GM13976 (cell line): ENCODE measurements at places on chromosomes 13 and 19.

- DNase-seq: no peak
Measured at GRCh38 chr13:92991692-92992091, 234.9 kb upstream of the GPC6 start.

DNA sequence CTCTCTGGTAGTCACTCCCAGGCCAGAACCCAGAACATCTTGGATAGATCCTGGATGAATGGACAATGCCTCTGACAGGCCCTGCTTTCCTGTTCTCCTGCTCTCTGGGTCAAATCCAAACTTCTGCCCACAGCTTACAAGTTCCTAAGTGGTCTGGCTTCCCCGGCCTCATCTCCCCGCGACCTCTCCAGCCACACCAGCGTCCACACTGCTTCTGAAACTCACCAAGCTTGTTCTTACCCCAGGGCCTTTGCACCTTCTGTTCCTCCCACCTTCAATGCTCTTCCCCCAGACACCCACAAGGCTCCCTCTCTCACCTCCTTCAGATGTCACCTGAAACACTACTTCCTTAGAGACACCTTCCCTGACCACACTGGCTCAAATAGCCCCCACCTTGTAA lies 3.5 kb downstream of the OLFM2 start:
- DNase-seq: no peak

- no peak for DNase-seq
Measured at GRCh38 chr13:70162141-70162540, 53.9 kb upstream of the KLHL1 start.

DNA sequence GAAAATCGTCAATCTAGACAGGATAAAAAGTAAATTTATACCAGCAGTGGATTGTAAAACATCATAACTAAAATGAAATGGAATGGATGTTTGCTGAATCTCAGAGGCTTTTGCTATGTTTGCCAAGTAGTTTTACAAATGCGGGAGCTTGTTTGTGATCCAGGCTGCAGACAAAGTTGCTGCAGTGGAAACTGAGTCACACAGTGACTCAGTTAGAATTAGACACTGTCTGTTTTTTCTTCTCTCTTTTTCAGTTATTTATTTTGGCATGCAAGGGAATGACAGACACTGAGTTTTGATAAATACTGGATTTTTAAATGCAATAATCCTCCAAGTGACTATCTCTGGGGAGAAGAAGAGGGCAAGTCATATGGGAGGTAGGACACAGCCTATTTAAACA lies 4.6 kb upstream of the PNMA8A start:
- no peak for DNase-seq

DNA sequence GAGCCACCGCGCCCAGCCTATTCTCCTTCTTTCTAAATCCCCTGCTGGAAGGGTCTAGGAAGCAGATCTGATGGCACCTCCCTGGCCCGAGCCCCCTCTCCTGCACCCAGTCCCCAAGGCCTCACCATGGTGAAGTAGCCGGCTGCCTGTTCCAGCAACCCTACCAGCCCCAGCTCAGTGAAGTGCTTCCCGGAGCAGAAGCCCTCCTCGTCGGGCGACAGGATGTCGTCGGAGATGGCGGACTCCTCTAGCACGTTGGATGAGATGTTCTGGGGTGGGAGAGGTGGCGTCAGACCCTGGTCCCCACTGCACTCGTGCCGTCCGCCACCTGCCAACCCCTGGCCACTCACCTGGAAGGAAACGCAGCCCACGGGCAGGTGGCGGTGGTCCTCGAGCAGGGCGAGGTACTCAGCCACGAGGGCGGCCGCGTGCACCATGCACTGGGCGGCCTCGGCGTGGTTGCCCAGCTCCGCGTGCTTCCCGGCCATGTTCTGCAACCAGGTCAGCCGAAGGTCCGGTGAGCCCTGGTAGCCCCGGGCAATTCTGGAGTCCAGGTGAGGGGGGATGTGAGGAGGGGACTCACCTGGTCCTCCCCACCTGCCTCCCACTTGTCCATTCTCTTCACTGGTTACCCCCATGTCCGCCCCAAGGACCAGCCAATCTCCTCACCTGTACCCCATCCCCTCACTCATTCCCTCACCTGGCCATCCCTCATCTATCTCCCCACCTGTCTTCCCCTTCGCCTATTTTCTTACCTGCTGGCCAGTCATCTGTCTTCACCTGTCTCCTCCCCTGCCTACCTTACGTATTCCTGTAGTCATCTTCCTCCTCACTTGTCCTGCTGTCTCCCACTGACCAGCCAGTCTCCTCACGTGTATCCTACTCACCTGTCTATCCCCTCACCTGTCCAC lies 11.5 kb upstream of the KANK2 start:
- DNase-seq: no peak

DNA sequence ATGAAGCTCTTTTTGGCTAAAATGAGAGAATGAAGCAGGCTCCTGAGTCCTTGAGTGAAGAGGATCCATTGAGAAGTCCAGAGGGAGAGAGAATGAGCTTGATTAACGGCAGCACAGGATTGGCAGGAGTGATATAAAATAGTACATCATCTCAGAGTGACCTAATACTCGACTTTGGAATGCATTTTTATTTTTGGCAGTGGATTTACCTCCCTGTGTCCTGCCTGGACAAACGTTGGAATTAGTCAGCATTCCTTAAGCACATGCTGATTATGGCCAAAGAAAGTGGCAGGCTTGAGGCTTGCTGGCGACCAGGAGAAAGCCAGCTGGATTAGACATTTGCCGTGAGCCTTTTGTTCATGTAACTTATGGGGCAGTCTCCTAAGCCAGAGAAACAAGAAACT lies 22.9 kb downstream of the LRCH1 start:
- no peak for DNase-seq

DNA sequence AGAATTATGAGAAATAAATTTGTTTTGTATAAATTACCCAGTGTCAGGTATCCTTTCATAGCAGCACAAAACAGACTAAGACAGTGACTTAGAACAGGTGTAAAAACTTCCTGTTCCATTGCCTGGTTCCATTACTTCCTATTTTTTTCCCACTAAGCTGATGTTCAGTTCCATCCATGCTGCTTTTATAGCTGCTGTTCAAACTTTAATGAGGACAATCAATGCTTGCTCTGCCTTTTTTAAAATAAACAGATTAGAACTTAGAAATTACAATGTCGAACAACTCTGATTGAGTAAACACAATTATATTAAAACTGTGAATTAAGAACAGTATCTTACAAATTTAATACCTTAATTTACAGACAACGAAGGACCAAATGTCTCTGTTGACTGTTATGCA lies 818.9 kb downstream of the OLFM4 start:
- DNase-seq: no peak

DNA sequence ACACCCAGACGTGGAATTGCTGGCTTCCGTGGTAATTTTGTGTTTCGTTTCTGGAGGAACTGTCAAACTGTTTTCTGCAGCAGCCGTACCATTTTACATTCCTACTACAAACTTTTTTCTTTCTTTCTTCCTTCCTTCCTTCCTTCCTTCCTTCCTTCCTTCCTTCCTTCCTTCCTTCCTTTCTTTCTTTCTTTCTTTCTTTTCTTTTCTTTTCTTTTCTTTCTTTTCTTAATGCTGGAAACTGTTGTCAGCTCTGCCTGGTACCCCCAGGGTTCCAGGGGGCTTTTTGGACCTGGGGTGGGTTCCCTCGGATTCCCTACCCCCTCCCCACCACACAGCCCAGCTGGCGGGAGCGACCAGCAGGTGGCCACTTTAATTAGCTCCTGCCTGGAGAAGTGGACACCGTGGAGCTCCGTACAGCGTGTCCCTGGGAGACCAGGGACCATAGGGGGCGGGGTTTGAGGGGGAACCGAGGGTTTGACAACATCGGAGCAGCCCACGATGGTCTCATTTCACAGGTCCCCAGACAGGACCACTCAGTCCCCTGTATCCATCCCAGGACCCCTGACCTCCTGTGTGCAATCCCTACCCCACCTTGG lies 24.4 kb downstream of the CELF5 start:
- DNase-seq: no peak

DNA sequence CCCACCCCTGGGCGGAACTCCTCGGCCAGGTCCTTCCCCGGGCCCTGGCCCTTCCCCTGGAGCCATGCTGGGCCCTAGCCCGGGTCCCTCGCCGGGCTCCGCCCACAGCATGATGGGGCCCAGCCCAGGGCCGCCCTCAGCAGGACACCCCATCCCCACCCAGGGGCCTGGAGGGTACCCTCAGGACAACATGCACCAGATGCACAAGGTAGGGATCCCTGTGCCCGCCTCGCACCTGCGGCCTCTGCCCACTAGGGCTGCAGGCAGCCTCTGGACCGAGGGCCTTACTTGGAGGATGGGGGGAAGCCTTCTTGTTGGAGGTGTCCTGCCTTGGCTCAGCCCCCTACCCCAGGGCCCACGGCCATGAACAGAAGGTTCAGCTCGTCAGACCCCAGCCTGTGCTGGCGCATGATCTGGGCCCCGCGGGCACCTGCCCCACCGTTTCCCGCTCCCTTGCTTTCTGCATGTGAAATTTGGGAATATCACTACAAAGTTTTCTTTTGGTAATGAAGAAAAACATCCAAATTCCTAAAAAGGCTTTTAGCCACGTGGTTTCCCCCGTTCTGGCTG lies 23.4 kb downstream of the SMARCA4 start:
- no peak for DNase-seq

DNA sequence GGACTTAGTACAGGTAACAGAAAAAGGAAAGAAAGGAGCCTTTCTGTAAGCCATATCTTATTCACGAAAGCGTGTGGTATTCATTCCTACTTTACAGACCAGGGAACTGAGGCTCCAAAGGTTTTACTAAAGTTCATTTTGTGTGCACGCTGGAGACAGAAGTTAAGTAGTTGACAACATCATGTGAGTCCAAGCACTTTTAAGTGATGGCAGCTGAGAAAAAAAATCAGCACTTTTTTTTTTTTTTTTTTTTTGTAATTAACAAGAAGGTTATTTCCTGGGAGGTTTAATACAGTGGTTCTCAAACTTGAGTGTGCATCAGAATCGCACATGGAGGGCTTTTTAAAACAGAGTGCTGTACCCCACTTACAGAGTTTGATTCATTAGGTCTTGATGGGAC lies 2.0 kb downstream of the DNAJC3 start:
- no peak for DNase-seq

- DNase-seq: peak; percentile 43
Measured at GRCh38 chr13:46605825-46606554, 53.0 kb downstream of the LRCH1 start.
